Activated naive CD4-positive, alpha-beta T cell (primary cell): ENCODE measurements at places on chromosomes 6 and 20.

GRCh38 chr20:62232770-62233645, 5.3 kb upstream of the OSBPL2 start:
- DNase-seq, result no peak

DNA sequence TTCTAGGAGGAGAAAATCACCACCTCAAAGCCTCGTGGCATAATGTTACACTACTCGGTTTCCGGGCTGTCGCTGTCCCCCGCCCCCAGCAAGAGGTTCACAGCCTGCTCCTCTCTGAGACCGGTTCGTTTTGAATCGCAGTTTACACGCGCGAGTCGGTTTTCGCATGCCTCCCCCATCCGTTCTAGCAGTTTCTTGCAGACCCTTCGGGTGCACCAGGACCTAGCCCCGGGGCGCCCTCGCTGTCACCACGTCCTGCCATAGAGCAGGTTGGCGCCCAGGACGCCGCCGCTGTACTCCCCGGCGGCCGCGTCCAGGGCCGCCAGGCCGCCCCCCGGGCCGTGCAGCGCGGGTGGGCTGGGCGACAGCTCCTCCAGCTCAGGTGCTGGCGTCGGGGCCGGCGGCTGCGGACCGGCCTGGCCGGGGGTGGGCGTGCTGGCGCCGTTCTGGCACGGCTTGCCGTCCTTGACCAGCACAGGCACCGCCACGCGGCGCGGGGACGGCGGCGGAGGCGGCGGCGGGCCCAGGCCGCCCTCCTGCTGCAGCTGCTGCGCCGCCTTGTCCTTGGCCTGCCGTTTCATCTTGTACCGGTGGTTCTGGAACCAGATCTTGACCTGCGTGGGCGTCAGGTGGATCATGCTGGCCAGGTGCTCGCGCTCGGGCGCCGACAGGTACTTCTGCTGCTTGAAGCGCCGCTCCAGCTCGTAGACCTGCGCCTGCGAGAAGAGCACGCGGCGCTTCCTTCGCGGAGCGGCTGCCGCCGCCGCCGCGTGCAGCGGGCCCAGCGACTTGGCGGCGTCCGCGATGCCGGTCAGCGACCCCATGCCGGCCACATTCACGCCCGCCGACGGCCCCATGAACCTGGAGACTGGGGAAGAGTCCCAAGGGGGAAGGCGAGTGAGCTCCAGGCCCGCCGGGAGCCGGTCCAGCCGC, 1.4 kb downstream of the NKX2-4 start:
- DNase-seq, result no peak

DNA sequence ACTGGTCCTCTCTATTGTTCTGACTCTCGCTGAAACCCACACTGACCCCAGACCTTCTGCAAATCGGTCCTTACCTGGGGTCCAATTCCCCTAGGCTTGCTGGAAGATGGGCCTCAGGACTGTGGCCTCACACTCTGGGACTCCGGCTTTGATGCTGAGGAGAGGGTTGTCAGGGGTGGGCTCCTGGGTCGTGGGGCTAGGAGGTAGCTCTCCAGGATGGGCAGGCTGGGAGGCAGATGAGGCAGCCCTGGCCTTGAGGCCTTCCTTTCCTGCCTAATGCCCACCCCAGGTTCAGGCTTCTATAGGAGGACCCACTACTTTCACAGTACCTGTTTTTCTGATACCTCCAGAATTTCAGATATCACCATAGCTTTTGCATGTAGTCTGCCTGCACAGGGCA, 21.4 kb downstream of the HLA-F start:
- DNase-seq, result no peak

DNA sequence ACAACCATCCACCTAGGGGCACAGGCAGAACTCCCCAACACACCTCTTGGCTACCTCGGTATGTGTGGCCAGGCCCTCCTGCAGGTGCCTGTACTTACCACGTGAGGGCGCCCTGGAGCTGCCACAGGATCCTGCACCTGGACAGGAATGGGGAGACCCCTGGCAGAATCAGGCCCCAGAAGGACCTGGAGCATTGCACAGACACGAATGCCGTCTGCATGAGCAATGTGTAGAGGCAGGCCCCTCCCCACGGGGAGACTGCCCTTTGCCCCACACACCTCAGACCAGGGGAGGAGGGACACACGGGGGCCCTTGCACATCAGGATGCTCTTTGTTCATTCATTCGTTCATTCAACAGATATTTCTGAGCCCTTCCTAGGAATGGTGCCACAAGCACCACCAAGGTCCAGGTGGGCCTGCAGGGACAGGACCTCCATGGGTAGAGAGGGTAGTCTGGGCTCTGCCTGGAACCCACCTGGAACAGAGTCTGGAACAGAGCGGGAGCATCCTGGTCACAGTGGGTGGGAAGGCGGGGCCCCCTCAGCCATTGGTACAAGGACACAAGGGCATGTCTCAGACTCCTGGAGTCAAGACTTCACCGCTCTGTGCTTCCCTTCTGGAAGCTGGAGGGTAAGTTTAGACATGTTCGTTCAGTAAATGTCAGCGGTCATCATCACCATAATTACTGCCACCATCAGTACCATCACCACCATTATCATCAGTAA, 32.3 kb downstream of the YTHDF1 start:
- DNase-seq, result peak; percentile 15

DNA sequence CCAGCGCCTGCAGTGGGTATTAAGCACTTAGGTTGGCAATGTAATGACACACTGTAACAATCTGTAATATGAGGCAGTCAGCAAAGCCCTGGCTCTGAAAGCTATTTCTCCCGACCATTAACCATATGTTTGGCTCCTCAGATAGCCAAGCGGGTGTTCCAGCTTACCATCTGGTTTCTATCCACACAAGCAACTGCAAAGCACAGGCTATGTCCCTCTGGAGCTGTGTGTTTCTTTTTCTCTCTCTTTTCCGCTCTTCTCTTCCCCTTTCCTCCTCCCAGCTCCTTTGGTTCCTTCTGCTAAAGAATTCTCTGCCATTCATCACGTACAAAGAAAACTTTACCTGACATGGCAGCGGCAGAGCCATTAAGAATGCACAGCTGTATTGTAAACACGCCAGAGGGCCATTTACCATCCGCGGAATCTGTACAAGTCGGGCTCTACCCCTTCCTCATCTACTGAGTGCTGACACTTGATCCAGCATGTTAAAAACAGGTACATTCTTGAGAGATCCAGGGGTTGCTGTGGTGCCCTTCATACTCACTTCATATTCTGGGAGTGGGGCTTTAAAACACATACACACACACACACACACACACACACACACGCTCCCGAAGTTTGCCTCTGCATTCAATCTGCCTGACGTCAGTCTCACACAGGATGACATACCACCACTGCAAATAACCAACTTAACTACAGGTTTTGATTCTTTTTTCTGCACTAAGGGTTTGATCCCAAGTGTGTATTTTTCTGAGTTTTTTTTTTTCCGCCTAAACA, 77.2 kb downstream of the BACH2 start:
- no peak for DNase-seq

DNA sequence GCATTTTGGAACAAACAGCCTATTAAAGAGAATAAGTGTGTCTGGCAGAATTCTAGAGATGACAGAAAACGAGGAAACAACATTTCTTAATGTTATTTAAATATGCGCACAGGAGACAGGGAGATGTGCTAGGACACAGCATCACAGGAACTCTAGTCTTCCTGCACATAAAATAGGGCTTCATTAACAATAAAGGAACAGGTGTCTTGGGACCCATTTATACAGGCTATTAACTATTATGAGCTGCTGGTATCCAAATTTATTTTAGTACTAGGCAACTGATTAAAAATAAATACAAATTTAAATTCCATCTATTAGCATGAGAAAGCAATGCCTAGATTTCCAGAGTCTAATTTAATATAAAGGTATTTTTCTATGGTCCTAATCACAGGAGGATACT, 102.3 kb downstream of the PDSS2 start:
- DNase-seq, result no peak

DNA sequence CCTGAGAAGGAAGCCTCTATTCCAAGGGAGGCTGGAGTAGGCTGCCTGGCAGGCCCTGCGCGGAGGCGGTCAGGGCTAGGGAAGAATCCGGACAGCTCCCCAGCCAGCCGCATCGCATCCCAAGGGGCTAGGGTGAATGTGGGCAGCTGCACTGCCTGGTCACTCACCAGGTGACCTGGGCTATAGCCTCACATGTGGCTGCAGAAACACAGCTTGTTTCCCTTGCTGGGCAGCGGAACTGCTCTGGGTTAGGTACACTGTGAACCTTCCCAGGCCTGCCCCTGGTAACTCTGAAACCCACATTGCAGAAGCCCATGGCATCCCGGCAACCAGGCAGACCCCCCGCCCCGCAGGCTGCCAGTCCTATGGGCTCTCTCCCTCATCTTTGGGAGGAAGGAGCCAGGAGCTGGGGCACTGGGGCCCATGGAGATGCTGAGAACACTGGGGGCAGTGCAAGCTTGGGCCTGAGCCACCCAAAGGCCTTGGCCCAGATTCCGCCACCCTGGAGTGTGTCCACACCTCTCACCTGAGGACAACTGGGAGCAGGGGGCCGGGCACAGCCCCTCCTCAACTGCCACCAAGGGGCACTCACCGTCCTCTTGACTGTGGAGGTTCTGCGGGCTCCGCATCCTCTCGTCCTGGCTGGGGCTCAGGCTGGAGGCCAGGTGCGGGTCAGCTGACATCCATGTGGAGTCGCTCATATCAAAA, 111.0 kb downstream of the NOL4L start:
- DNase-seq, result no peak

- DNase-seq, result no peak
Observed at GRCh38 chr20:64140956-64141355, 23.3 kb upstream of the MYT1 start.

DNA sequence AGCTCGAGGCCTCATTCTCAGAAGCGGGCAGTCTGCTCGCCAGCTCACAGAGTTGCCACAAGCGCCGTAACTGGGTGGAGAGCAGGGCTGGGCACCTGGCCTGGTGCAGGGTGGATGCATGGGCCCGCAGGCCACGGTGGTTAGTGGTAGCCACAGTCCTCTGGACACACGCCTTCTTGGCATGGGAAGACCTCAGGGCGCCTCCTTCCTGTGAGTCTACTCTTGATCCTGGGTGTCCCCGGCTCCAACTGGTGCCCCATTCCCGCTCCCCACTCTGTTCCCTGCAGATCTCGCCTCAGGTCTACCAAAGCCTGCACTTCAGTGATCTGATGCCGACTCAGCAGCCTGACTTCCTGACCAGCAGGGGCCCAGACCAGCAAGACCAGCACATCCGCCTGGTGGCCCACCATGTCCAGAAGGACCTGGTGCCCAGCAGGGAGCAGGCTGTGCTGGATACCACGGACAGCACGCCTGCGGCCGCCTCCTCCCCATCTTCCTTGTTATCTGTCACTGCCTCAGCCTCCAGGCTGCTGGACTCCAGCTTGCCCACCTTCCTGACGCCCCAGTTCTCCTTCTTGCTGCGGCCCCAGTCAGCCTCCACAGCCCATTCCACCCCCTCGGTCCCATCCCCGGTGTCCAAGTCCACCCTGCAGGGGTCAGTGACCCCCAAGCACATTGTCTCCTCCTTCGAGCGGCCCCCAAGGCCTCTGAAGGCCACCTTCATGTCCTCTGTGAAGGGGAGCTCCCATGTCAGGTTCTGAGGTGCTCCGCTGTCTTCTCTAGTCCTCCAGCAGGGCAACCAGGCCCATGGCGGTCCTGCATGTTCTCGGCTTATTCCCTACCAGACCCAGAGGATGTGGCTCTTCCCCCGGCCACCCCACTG, 43.1 kb downstream of the SUN5 start:
- DNase-seq, result no peak

DNA sequence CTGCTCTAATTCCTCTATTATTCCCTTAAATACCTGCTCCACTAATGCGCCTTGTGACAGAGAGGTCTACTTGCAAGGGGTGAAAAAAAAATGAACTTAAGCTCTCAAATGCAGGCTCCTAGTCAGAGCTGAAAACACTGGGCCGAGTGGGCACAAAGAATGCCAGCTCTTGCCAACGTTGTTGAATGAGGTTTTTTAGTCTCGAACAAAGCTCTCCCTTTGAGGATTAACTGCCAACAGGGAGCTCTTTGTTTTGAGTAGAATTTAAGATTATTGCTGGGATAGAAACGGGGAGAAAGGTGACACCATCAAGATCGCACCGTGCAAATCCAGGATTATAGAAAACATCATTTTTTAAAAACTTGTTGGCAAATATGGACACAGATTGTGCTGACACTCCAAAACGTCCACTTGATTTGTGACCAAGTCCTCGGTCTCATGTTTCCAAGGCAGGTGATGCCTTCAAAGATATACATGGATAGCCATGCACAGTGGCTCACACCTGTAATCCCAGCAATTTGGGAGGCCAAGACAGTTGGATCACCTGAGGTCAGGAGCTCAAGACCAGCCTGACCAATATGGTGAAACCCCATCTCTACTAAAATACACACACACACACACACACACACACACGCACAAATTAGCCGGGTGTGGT, 163.2 kb downstream of the BMP7 start:
- DNase-seq, result no peak

GRCh38 chr20:19457611-19458010, 245.2 kb downstream of the SLC24A3 start:
- no peak for DNase-seq

GRCh38 chr6:73207221-73207837, 18.0 kb downstream of the KHDC1L start:
- DNase-seq, result no peak

- no peak for DNase-seq
Observed at GRCh38 chr20:3862333-3862732, 15.7 kb downstream of the MAVS start.

- no peak for DNase-seq
Observed at GRCh38 chr6:11179419-11180202, 52.9 kb downstream of the NEDD9 start.

GRCh38 chr20:52035498-52035897, 156.1 kb downstream of the ZFP64 start:
- no peak for DNase-seq

DNA sequence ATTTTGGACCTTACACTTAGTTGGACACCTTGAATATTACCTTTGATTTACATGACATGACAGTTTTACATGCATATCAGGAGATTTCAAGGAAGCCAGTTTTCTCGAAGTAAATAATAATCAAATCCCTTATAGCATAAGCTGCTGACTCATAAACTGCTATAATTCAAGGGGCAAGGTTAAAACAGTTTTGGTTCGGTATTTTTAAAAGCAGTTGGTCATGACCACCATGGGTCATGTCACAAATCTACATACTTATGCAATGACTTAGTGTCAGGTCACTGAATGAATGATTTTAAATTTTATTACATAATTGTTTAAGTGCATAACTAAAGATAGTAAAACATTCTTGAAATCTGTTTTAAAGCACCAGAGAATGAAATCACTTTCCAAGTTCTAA, 158.0 kb downstream of the DST start:
- no peak for DNase-seq

GRCh38 chr6:132405143-132405915, 4.1 kb upstream of the MOXD1 start:
- no peak for DNase-seq

- no peak for DNase-seq
Observed at GRCh38 chr6:31609519-31610406, 5.3 kb upstream of the AIF1 start.

DNA sequence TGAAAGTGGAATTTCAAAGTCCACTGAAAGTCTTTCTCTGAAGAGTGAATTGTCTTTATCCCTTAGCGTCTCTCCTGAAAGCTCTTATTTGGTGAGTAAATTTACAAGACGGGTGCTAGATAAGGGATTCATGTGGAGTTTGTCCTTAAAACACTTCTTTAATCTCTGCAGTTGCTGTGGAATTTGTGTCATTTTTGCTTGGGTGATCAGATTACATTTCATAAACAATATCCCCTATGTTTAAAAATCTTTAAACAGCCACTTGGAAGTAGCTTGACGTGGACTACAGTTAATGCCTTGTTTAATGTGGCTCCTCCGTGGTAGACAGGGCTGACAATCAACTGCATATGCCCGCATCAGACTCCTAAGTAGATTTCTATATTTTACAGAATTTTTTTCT, 175.4 kb upstream of the ZNF217 start:
- DNase-seq, result no peak

- DNase-seq, result no peak
Observed at GRCh38 chr6:1726341-1726768, 116.6 kb downstream of the FOXC1 start.
